H4 (cell line): ENCODE measurements at places on chromosomes 3 and 15. TPM values are rescaled to one million over a fixed set of nuclear protein-coding genes. Genes with fewer than 3 reads are reported as not detected.

GRCh38 chr3:110904520-110904890 is 167.1 kb upstream of the NECTIN3 start:
- no peak for DNase-seq

GRCh38 chr15:100714749-100715342 is 112.5 kb downstream of the ASB7 start:
- DNase-seq: no peak

- DNase-seq: no peak
These were observed 90.6 kb downstream of the RSL24D1 start for GRCh38 chr15:55106155-55106554.

GRCh38 chr3:4906107-4906621 is 73.1 kb upstream of the BHLHE40 start:
- DNase-seq: no peak

- DNase-seq: no peak
These were observed 29.0 kb downstream of the CMSS1 start for GRCh38 chr3:99846477-99847160.

DNA sequence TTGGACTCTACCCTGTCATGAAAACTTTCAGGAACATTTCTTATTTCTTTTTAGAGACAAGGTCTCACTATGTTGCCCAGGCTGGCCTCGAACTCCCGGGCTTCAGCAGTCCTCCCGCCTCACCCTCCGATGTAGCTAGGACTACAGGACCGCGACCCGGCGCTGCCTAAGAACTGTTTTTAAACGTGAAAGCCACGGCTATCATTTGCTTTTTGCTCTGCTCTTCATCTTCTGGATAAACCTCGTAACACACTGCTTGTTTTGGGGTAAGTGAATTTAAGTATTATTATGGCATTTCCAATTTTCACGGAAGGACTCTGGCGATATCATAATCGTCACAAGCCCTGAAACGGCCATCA is 14.3 kb upstream of the CCNL1 start:
- DNase-seq: no peak

DNA sequence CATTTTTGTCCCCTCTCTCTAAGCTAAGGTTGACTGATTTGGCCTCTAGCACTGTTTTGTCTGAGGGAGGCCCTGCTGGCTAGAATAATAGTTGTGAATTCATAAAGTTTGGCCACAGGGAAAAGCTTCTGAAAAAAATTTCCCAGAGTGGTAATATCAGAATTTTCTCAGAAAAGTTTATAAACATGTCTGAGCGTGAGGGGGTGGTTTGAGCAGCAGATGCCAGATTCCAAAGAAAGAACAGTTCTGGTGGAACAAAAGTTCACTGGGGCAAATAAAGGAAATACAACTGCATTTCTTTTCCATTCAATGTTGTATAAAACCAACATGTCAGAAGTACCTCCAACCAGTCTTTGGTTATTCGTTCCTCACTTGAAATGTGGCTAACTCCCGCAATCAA is 61.2 kb downstream of the CLDN1 start:
- no peak for DNase-seq

DNA sequence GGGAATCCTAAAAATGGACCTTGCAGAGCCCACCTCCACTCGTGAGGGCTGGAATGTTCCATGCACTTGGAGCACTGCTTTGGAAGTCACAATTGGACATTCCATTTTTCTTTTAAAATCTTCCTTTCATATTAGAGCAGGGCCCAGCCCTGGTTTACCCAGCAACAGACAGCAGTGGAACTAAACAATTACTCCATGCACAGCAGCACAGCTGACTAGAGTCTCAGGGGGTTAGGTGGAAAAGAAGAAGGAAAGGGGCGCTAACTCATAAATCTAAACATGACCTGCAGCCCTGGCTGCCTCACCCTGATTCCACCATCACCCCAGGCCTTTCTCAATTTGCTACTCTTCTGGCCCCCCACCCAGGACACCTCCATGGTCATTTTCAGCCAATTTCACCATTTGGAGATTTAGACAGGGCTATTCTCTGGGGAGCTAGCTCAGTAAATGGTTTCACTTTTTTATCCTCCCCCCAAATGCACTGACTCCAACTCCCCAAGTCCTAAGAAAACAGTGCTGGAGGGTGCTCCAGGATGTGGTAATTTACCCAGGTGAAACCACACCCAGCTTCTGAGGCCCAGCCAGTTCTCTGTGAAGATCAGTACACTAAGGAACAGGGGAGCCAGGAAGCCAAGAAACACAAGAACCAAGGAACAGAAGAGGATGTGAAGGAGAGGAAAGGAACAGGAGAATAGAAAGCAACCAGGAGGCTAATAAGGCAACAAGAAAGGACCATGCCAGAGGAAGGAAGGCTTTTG is 1.6 kb upstream of the LRRC31 start:
- DNase-seq: no peak

DNA sequence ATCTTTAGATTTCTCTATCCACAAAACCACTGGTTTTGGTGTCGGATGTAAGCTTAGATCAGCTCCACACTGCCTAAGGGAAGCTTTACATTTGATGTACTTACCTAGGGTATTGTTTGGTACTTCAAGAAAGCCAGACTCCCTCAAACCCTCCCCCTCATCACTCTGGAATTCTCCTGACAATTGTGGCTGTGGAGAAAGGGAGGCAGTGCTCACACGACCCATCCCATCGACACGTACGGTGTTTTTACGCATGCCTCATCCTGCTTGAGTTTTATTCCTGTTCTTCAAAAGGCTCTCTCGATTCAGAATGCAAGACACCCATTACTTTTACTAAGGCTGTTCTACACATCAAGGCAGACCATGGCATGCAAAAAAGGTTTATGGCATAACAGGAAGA is 67.3 kb upstream of the ONECUT1 start:
- DNase-seq: no peak

DNA sequence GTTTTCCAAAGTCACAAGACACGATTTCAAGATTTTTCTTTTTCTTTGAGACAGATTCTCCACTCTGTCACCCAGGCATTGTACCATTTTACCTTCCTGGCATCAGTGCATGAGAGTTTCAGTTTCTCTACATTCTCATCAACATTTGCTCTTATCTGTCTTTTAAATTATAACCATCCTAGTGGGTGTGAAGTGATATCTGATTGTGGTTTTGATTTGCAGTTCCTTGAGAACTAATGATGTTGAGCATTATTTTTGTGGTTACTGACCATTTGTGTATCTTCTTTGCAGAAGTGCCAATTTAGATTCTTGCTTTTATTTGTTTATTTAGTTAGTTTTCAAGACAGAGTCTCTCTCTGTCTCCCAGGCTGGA is 41.2 kb downstream of the ADIPOQ start:
- no peak for DNase-seq

DNA sequence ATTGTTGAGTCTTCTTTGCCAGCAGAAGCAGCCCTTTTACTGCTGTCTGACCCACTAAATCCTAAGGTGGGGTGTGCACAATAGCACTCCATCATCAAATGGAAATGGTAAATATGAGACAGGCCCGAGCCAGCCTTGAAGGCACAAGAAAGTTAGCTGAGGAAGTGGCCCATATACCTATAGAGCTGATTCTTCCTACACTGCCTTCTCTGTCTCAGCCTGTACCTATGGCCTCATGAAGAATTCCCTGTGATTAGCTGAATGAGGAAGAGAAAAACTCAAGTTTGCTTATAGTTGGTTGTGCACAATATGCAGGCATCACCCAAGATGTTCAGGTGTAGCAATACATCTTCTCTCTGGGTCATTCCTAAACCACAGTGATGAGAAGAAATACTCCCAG is 31.7 kb upstream of the XCR1 start:
- DNase-seq: no peak

DNA sequence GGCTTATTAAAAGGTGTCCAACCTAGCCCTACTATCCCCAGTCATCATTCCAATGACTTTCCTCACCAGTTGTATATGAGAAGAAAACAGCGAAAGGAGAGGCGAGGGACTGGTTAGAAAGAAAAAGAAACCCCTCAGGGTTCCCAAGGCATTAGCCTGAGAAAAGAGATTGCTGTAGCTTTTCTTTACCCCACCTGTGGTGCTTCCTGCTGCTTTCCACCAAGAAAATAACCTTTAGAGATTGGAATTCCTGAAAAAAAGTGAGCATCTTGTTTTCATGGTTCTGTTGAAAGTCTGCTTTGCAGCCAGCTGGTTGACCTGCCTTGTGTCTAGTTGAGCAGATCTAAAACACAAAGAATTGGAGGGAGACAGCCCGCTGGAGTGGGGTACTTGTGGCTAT is 196.4 kb downstream of the CADPS start:
- no peak for DNase-seq

DNA sequence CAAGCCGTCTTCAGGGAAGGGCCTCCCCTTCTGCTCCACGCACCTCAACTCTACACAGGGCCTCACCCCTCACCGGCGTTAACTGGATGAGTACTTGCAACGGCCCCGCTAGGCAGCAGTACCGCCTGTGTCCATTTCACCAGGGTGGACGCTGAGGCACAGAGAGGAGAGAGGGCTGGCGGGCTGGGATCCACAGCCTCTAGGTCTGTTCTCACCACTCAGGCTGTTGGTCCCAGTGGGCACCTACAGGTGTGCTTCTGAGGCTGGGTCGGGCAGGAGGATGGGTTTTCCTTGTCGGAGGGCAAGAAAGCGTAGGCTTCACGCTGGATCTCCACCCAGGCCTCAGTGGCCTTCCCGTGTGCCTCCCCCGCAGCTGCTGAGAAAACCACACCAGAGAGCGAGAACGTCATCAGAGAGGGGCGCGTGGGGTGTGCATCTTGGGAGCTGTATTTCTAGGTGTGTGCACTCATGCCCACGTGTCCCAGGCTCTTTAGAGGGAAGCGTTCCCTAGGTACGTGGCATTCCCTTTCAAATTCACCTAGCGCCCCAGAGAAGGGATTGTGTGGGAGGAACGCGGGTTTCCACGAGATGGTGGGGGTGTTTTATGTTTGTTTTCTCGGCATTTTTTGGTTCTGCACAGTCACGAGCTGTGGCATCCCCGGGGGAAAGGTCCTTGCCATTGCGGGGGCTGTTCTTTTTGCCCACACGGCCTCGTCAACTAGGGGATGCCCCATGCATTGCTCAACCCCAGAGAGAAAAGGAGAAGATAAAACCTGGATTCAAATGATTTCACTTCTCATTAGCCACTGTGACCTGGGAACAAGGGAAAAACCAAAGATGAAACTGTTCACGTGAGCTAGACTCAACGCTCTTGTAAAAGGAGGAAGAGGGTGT is 67.7 kb downstream of the MGLL start:
- DNase-seq: no peak

The PYGO1 gene
- total RNA-seq: 7.2 and 7.8 TPM in 2 replicates

The GPR62 gene
- not detected in 2 replicates for total RNA-seq

The HCN4 gene
- 0.04 TPM in 2 replicates for total RNA-seq

The GHRL gene
- total RNA-seq: not detected in 2 replicates

The ANKRD63 gene
- 0.37 TPM in 1 of 2 replicates, not detected in the other for total RNA-seq
